NCI-H510A (cell line): ENCODE measurements at places on chromosomes 7 and 10.
A peak's percentile ranks its signal among the peaks of the same experiment; 100 is the strongest.

GRCh38 chr10:112409755-112410154 is 35.8 kb downstream of the ACSL5 start:
- DNase-seq, result no peak

DNA sequence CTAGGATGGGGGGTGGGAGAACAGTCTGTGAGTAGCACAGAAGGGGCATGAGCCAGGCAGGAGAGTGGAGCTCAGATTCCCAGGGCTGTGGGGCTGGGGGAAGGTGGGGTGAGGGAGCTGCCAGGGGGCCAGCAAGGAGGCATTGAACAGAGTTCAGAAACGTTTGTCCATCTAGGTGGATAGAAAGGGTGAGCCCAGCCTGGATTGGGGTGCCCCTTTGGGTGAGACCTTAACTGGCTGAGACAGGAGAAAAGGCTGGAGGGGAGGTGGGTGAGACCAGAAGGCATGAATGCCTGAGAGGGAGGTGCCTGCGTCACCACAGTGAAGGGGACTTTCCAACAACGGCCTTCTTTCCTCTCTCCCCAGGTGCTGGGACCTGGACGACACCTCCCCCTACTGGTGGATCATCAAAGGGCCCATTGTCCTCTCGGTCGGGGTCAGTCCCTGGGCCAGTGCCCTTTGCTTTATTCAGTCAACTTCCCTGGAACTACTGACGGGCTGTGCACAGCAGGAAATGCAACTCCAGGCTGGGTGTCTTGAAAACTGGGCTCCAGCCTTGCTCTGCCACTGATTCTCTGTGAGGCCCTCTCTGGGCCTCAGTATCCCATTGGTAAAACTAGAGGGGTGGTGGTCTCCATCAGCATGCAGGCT is 11.0 kb downstream of the GHRHR start:
- DNase-seq, result peak; percentile 5

- no peak for DNase-seq
These were observed 348.9 kb downstream of the DNAJB6 start for GRCh38 chr7:157685430-157686284.

DNA sequence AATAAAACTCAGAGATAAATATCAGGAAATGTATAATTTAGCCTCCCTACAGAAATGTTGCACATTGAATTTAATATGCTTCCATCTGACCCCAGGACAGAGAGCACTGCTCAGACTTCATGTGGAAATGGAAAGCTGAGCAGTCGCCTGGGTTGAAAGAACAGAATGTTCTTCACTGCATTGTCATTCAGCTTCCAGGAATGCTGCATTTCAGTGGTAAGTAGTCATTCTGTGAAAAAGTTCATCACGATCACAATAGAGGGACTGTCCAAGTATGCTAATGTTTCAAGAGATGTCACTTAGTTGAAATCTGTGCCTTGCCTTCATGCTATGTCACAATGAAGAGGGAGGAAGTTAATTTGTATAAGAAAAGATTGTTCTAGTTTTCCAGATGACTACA is 147.3 kb downstream of the NRCAM start:
- DNase-seq, result no peak

DNA sequence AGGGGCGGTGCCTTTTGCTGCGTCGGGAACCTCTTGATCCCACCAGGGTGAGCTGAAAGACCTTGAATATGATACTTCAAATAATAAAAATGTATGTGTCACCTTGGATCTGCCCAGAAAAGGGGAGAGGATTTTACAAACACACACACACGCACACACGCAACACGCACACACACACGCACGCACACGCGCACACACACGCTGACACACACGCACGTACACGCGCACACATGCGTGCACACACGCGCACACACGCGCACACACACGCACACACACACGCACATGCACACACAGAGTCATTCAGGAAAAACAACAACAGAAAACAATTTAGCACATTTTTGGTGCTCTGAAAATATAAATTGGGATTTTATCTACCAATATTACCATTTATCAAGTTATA is 379.5 kb downstream of the PAXIP1 start:
- DNase-seq, result no peak

GRCh38 chr10:7545792-7546191 is 121.0 kb downstream of the ITIH5 start:
- DNase-seq, result no peak

- no peak for DNase-seq
These were observed 167.6 kb downstream of the CTTNBP2 start for GRCh38 chr7:117705630-117706029.

DNA sequence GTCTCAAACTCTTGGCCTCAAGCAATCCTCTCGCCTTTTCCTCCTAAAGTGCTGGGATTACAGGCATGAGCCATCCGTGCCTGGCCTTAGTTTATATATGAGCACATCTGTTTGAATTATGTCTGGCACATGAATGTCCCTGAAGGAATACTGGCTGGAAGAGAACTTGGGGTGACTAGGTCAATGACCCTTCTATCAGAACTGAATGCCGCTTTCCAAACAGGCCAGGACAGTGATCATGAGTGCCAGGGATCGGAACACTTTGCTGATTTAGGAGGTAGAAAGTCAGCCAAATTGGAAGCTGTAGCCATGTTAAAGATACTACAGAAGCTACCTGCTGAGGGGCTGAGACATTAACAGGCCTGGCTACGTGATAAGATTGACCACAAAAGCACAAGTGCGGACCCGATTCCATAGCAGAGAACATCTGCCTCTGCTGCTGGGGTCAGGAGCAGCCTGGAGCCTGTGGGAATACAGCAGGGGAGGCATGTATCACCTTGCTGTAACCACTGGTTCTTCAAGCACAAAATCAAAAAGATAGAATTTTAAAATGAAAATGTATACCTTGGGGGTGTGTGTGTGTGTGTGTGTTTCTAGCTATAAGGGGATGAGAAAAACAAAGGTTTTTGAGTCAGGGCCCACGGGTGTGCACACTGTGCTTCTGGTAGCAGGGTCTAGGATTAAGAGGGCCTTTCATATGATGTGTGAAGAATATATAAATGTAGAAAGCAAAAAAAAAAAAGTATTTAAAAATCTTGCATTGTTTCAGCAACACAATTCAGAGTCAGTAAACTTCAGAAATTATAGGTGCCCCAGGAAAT is 293.7 kb downstream of the BBS9 start:
- DNase-seq, result no peak

- DNase-seq, result no peak
These were observed 209.5 kb upstream of the ZMIZ1 start for GRCh38 chr10:78859266-78859665.

DNA sequence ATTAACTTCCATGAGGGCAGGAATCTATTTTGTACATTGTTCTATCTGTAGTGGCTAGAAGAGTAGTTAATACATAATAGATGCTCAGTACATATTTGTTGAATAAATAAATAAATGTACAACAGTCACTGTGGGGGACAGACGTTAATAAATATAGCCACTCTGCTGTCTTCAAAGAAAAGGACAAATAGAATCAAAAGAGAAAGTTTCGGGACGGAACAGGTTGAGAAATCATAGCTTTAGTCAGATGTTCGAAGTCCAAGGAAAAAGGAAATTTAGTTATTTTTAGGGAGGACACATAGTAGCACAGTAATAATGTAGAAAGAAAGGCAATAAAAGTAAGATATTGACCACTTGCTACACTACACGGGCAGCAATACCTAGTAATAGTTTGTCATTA is 861.4 kb downstream of the PCDH15 start:
- DNase-seq, result no peak

GRCh38 chr10:51215951-51216834 is 141.9 kb downstream of the PRKG1 start:
- no peak for DNase-seq

DNA sequence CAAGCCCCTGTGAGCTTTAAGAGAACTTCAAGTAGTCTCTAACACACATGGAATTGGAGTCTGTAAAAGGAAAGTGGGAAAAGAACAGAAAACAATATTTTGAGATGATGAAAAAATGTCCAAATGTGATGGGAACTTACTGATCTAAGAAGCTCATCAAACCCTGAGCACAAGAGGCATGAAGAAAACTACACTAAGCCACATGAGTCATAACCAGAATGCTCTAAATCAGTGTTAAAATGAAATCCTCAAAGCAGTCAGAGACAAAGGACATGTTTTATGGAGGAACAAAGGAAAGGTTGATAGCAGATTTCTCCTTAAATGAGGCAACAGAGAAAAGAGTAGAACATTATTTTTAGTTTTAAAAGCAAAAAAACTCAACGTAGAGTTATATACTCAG is 37.2 kb downstream of the ZNF33A start:
- DNase-seq, result no peak

DNA sequence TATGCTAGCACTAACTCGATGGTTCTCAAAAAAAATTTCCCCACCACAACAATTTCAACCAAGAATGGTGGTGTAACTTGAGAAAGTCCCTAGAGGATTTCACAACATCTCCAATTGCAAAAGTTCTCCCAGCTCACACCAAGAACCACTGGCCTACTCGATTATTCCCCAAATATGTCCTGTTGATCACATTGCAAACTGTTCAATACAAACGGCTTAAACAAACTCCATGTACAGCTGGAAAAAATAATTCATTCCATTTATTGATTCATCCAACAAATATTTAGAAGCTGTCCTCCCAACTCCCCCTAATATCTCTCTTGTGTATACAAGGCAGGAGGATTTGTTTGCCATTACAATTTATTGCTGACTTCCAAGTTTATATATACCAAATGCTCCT is 19.1 kb downstream of the TMEM176B start:
- no peak for DNase-seq

DNA sequence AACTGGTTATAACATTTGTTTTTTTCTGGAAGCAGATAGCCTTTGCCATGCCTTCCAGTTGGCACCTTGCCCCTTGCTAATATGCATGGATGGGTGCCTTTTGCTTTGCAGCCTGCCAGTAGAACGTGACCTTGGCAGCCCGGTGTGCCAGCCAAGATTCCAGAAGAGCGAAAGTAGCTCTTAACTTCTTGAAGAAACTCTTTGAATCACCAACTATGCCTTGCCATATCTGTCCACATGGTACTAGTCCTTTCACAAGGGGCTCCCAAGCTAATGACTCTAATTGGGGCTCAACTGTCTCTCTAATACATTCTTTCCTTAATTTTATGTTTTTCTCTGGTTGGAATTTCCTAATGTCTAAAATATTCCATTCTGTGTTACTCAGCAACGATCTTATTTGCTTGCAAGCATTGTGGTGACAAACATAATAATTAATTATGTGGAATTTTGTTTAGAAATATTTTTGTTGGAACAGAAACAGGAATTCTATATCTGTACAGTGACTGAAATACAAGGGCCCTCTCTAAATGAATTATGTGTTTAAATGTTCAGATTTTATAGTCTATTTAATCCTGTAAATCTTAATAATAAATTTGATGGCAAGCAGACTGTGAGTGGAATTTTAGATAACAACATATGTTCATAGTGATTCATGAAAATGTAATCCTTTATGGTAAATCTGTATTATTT is 45.8 kb downstream of the HDAC9 start:
- DNase-seq, result no peak

GRCh38 chr7:33410266-33410665 is 280.9 kb downstream of the BBS9 start:
- DNase-seq, result no peak

DNA sequence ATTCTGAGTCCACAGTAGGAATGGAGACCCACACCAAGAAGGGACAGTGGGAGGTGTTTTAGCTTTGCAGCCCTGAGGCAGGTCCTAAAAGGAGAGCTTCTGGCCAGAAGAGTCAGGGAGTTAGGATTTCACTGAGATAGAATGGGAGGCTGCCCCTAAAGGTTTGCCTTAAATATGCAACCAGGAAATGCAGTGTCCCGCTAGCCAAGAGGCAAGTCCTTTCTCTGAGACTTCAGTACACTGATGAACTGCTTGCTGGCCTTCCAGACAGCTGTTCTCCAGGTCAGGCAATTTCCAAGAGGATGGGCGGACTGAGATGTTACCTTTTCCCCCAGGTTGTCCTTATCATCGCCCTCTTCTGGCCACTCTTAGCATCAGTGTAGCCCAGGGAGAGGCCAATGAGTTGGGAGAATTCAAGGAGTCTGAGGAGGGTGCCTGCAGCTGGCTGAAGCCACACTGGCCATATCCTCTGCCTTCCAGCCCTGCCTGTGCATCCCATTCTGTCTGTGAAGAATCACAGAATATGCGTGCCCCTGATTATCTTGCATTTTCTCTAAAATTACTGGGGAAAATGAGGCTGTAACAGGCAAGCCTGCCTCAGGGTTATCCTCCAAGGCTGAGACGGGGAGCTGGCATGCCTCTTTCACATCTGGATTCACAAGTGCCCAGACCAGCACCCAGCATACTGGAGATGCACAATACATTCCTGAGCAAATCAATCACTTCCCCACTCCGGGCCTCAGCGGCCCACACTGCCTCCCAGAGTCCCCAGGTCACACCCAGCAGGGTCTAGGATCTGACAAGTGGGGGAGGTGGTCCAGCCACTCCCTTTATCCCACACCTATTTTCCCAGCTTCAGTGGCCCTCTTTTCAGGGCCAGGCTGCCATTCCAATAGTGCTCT is 2.4 kb downstream of the TLL2 start:
- DNase-seq, result peak; percentile 67

DNA sequence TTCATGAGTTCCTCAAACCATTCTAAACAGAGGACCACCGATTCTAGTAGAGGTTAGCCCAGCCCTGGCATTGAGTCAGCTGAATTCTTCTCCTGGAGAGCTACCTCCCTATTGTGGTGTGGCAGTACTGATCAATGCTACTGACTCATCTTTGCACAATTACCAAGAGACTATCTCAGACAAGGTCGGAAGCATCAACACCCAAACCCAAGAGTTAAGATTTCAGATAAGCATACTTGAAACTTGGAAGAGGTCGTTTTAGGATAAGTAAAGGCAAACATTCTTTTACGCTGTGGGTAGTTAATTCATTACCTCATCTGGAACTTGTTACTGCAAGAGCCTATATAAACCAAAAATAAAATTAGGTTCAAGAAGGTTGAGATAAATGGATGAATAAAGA is 154.6 kb upstream of the NRBF2 start:
- no peak for DNase-seq

DNA sequence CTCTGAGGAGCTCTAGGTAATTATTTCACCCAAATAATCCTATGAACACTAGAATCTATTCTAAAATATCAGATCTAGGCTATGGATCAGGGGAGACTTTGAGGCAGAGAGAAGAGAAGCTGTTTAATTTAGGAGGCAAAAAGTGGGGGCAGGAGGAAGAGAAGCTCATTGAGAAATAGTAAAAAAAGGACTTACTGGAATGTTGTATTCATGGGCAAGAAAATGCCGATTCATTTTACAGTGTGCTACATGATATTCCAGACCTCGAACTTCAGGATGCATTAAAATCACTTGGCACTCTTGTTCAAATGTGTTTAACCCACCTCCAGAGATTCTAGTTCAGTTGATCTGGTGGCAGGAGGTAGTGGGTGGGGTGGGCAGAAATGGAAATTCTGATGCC is 109.5 kb upstream of the ITGB1 start:
- no peak for DNase-seq

DNA sequence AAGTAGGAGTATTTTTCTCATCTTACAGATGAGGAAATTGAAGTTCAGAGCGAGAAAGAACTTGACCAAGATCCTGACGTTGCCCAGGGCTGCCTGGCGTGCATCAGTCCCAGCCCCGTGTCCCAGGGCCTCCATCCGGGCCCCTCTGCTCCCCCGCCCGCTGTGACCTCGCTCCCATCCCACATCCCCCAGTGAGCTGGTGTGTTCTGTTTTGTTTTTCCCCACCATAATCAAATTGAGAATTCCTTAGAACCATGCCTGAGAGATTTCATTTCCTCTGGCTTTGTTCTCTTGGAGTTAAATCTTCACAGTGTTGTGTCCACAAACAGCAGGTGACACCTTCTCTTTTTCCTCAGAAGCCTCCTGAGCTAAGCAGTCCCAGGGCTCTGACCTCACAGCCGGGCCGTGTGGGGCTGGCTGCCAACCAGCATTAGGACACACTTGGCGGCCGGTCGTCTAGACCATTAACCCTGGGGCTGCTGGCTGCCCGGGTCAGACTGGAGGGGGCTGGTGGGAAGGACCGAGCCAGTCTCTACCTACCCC is 44.3 kb downstream of the PFKP start:
- DNase-seq, result no peak
